NCI-H82 (cell line): ENCODE measurements at places on chromosomes 2 and 18.
A peak's percentile ranks its signal among the peaks of the same experiment; 100 is the strongest.

- no peak for DNase-seq
Measured at GRCh38 chr2:111662771-111663470, 221.1 kb downstream of the ANAPC1 start.

DNA sequence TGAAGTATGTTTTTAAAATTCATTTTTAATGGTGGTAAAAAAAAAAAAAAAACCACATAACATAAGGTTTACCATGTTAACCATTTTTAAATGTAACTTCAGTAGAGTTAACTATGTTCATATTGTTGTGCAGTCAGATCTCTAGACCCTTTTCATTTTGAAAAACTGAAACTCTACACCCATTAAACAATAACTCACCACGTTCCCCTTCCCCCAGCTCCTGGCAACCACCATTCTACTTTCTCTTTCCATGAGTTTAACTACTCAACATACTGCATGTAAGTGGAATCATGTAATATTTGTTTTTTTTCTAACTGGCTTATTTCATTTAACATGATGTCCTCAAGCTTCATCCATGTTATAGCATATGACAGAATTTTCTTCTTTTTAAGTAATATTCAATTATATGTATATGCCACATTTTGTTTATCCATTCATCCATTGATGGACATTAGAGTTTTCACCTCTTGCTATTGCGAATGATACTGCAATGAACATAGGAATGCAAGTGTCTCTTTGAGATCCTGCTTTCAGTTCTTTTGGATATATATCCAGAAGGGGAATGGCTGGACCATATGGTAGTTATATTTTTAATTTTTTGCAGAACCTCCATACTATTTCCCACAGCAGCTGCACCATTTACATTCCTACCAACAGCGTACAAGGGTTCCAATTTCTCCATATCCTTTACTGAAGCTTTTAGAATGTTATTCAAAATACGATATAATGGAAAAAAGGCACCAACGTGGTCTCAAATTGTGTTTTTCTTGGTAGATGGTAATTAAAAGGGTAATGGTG lies 91.0 kb downstream of the SPTBN1 start:
- DNase-seq, result no peak

- no peak for DNase-seq
Measured at GRCh38 chr18:58599106-58599505, 29.8 kb downstream of the ALPK2 start.

GRCh38 chr2:18339326-18339725 lies 221.1 kb downstream of the RDH14 start:
- DNase-seq, result no peak

DNA sequence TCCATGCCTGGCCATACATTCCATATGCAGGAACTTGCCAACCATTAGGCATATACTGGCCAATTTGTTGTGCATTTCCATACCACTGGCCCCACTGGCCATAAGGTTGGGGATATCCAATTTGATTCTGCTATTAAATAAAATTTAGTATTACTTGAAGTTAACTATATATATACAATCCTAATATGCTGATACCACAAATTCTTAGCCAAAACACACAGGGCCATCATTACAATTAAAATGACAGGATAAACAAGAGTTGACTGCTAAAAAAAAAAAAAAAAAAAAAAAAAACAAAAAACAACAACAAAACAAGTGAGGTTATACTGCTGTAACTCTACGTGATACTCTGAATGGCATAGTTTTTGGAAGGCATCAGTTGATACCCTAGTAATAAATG lies 23.5 kb upstream of the C2orf42 start:
- DNase-seq, result no peak

- peak; percentile 77 for DNase-seq
Measured at GRCh38 chr2:71545572-71546274, 92.4 kb downstream of the DYSF start.

DNA sequence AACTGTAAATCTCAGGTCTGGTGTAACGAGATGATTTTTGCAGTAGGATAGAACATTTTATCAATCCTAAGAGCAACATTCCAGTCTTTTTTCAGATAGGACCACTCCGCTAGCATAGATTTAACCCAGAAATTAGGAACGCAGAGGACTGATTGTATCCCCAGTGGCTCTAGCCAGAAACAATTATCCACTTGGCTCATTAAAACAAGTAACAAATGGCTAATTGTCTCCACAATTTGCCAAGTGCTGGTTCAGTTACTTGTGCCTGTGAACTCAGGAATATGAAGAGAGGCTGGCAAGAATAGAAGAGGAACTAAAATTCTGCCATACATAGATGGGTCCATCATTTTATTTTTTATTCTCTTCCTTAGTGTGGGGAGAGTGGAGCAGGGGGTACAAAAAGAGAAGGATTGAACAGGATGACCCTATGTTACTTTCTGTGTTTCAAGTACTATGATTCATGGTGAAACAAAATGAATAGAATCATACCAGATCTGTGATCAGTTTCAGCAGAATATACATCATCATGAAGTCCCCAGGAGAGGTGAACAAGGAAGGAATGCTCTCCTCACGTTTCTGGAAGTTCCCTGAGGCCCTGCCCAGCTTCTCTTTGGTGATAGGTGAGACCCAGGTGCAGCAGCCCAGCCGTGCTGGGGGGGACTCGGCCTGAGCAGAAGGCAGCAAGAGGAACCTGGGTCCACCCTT lies 121.6 kb downstream of the ARL4C start:
- no peak for DNase-seq

GRCh38 chr2:151905963-151906632 lies 77.9 kb upstream of the ARL5A start:
- no peak for DNase-seq

DNA sequence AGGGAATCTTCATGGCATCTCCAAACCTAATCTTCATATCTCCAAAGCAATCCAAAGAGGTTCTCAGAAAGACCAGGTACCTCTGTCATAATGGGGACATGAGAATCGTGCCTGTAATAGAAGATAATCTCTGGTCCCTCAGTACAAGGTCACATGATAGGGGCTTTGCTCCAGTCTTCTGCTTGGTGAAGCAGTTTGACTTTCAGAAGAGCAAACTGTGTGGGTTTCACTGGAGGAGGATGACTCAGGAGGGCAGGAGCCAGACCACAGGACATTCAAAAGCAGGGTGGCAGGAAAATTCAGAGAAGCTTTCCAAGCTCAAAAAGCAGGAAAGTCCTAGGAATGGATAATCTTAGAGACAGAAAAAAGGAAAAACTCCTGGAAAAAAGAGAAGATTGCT lies 10.6 kb upstream of the PAX3 start:
- no peak for DNase-seq

GRCh38 chr18:63999871-64000270 lies 30.0 kb downstream of the SERPINB8 start:
- no peak for DNase-seq

GRCh38 chr2:130985831-130986649 lies 107.2 kb downstream of the FAM168B start:
- no peak for DNase-seq

- peak; percentile 92 for DNase-seq
Measured at GRCh38 chr2:85769236-85769982, 15.6 kb downstream of the ATOH8 start.

DNA sequence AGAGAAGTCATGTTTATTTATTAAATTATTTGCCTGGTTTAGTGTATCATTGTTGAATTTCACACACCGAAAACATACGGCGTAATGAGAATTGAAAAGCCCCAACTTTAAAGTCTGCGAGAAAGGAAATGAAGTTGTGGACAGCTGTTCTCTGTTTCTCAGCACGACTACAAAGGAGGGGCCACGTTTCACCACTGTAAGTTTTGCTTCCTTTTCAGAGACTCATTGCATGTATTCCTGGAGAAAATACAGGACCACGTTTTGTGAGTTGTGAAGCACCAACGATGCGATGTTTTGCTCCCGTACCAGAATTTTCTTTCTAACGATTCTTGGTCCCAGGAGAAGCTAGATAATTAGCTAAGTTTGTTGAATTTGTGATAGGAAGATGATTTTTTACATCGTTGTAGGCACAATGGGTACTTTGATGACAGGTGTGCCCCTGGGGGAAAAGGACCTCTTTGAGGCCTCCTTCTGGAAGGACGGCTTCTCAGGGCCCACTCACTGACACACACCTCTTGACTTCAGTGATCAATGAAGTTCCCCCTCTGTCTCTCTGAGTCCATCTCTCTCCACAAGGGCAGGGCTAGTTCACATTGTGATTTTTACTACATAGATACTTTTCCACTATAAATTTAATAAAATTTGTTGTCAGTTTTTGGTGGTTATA lies 23.7 kb upstream of the ACKR3 start:
- DNase-seq, result no peak

DNA sequence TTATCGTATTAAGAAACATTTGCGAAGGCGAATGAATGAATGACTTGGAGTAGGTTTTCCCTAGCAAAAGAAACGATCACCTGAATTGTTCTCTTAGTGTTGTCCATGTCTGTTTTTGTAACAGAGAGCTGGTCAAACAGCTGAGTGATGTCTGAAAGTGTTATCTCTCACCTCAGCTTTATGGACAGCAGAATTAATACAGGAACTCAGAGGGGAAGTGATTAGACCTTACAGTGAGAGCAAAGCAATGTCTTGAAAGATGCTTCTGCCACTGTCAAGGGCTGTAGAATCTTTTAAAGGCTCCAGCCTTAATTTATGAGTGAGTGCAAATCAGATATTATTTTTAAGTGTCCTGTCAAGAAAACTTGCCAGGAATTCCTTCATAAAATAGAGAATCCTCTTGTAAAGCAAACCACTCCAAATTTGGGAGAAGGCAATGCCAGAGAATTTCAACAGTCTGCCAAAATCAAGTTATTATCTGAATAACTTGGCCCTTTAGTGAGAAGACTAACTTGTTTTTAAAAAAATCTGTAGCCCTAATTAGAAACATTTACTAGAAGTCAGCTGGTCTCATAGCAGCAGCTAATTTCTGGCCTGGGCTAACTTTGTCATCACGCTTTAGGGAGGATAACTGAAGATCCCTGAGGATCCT lies 60.7 kb downstream of the CDC42EP3 start:
- DNase-seq, result no peak

DNA sequence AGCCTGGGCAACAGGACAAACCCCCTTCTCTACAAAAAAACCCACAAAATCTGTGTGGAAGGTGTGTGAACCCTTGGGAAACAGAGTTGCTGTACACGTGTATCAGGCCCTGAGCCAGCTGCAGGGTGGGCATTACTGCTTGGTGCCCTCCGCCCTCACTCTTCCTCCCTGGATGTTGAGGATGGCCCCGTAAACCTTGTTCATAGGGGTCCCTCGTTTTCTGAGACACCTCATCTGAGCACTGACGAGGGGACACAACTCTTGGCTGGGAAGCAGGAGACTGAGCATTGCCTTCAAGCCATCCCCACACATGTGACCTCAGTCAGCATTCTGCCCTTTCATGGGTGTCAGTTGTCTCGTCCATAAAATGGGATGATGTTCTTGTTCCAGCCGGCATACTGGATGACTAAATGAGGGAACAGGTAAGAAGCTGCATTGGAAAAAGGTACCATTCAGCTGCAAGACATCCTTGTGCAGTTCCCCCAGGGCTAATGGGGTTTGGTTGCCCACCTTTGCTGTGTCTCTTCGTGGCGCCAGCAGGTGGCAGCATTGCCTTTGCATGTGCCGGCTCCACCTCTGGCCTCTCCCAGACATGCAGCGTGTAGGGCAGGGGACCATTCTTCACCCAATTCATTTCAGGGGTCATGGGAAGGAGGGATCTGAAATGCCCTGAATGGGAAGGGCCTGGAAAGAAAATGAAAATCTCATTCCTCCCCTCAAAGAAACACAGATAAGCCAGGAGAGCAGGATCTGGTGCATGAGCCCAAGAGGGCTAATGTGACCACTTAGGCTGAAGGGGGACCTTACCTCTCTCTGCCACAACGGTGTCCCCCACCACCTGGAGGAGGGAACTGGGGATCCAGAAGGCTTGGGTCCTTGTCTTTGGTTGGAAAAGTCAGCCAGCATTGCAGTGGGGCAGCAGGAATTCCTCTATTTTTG lies 36.4 kb upstream of the HAAO start:
- DNase-seq, result peak; percentile 86

- DNase-seq, result no peak
Measured at GRCh38 chr2:137117385-137117784, 352.0 kb downstream of the THSD7B start.

DNA sequence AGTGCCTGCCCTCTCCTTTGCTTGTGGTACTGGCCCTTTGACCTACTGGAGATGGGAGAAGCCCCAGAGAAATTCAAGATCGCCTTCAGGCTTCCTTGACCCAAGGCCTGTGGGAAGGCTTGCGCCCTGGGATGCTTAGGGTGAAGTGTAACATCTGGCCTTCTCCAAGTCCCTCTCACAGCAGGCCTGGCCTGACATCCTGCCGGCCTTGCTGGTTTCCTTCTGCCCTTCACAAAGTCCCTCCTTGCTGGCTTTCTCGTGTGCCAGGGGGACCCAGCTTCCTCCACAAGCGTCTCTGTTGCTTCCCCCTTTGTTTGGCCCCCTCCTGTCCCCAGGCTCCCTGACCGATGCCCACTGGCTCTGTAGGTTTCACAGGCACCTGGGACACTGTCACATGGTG lies 26.4 kb downstream of the TCF7L1 start:
- no peak for DNase-seq

DNA sequence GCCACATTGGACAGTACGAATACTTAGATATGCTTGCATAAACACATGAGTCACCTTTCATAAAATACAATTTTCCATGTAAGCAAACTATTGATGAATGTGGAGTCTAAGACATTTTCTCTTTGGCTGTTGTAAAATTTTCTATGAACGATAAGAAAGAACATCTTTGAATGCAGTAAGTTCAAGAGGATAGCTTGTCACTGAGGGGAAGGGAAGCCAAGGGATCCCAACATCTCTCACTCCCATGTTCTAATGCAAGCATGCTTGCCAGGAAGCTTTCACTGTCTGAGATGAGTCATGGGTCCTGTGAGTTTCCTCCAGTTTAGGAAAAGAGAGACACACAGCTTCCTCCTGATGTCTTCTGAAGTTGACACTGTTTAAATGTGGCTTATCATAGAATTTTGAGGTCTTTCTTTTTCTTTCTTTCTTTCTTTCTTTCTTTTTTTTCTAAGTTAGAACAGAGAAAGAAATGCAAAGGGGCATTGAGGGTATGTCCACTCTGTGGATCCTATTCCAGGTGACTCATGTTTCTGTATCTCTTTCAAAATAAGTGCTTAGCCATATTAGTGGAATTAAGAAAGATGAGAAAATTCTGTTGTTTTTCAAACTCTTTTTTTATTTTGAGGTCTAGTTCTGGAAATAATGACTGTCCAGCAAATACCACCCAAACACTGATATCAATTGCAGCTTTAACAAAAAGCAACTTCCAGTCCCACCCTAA lies 146.6 kb downstream of the RDH14 start:
- no peak for DNase-seq

GRCh38 chr2:15563227-15564100 lies 2.3 kb upstream of the NBAS start:
- no peak for DNase-seq

- no peak for DNase-seq
Measured at GRCh38 chr2:119231975-119232665, 8.5 kb downstream of the STEAP3 start.

DNA sequence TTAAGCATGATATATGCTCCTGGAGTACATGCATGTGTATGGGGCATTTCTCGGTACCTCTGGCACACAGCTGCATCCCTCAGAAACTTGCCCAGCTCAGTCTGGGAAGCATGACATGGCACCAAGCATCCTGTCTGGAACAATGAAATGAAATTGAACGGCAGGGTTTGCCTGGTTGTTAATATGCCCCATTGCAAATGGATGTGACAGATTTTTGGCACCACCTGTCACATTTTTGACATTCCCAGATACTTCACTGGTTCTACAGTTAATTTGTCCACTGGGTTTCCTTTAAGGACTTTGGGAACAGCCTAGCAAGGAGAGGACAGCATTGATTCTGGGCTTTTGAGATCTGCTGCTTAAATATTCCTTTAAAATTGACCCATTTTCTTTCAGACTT lies 305.8 kb downstream of the TSN start:
- no peak for DNase-seq
